MCF 10A (cell line): ENCODE measurements at places on chromosomes 7 and 10.

DNA sequence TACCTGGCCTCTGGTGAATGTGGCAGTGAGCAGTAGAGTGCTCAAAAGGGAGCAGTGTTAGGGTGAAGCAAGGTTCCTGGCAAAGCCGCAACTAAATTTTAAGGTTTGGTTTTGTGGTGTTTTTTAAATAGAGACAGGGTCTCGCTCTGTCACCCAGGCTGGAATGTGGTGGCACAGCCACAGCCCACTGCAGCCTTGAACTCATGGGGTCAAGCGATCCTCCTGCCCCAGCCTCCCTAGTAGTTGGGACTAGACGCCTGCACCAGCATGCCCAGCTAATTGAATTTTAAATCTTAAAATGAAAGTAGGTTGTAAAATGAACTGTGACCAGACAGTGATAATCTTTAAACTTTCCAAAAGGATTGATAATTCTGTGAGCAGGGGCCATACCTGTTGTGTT lies 130.4 kb downstream of the CCNY start:
- DNase-seq, result no peak

DNA sequence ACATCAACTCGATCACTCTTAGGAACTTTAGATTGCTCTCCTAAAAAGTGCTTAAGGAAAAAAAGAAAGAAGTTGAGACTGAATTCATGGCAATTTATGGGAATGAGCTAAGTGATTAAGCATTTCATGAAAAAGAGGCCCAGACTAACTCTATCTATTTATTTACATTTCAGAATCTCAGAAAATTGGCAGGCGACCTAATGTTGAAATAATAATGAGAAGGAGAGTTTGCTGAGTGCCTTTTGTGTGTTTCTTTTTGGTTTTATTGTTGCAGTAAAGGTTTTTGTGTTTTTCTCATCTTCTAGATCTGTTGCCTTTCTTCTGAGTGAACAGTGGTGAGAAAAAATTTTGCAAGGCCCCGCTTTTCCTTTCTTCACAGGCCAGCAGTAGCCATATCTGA lies 3.8 kb downstream of the GRK5 start:
- peak; percentile 32 for DNase-seq

GRCh38 chr10:48494611-48495010 lies 110.3 kb downstream of the ARHGAP22 start:
- DNase-seq, result no peak

- DNase-seq, result no peak
These were observed 47.8 kb downstream of the CDHR3 start for GRCh38 chr7:106010866-106011265.

DNA sequence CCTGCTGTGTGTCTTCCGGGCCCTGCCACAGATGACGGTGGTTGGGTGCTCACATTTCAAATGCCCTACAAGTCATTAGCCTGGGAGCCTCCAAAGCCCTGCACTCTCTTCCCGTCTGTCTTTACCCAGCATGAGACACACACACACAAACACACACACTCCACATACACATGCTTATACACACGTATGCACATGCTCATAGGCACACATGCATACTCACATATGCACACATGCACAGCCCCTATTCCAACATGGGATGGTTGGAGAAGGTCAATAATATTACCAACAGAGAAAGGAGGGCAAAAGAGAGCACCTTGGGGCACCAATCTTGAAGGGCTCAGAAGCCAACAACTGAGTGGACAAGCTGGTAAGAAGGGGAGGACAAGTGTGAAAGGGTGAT lies 19.0 kb downstream of the SUN3 start:
- DNase-seq, result no peak

- DNase-seq, result no peak
These were observed 31.0 kb downstream of the NUP42 start for GRCh38 chr7:23212841-23213240.

DNA sequence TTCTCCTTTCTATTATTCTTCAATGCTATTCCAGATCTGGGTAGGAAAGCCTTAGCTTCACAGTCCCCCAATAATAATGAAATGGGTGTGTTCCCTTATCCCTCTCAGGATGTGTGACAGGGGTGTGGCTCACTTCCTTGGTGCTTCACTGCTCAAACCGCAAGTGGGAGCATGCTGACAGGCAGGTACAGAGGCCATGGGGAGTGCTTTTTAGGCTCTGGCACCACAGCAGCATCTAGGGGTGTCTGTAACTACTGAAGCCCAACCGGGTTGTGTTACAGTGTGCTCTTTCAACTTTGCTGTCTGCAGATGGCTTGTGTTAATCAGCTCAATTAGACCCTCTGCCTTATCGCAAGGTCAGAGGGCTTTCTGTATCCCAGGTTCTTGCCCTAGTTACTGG lies 79.4 kb upstream of the CYP2C9 start:
- DNase-seq, result peak; percentile 5

DNA sequence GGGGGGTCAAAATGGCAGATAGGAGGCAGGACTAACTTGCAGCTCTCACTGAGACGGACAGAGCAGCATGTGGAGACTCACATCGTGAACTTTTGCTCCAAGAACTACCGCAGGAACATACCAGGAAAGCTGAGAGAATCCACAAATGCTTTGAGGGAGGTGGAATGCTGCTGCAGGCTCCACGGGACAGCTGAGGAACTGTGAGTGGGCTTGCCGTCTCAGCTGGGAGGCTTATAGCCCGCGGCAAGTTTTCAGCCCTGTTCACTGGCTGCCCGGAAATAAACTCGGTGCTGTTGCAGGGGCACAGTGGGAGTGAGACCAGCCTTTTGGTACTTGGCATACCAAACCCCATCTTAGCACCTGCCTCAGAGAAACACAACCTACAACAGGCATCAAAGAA lies 19.1 kb upstream of the WDR11 start:
- no peak for DNase-seq

GRCh38 chr7:89958525-89959068 lies 195.7 kb upstream of the STEAP1 start:
- no peak for DNase-seq
